ENCODE measurements at places on chromosomes 2 and 18.

DNA sequence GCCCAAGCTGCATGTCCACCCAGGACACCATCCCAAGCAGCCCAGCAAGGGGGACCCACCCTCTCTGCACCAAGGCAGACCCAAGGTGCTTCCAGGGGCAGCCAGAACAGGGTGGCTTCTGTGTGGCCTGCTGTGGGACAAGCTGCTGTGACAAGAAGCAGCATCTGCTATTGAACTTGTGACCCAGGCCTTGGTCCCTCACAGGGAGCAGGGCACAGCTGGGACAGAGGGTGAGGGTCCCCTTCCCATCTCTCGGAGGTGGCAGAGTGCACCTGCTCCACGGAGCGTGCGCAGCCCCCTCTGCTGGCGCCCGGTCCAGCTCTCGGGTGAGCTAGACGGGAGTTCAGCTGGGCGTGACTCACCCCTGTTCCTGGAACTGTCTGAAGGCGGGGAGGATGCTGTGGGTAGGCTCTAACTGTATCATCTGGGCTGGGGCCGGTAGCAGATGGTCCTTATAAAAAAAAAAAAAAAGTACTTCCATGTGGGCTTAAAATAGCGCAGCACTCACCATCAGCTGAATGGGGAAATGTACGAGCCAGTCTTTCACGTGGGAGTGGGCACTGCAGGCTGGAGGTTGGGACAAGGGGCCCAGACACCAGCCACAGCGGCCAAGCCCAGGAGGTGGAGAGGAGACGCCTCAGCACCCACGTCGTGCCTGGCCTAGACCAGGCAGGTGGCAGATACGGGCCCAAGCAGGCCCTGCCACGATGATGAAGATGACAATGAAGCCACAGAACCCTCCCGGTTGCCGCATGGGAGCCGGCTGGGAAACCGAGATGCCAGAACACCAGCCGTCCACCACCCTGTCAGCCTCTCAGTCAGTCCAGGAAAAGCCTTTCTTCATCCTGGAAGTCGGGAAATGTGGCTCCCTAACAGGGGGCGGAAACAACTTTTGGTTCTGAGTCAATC, 136.8 kb upstream of the ID2 start:
- DNase-seq: peak; percentile 94

DNA sequence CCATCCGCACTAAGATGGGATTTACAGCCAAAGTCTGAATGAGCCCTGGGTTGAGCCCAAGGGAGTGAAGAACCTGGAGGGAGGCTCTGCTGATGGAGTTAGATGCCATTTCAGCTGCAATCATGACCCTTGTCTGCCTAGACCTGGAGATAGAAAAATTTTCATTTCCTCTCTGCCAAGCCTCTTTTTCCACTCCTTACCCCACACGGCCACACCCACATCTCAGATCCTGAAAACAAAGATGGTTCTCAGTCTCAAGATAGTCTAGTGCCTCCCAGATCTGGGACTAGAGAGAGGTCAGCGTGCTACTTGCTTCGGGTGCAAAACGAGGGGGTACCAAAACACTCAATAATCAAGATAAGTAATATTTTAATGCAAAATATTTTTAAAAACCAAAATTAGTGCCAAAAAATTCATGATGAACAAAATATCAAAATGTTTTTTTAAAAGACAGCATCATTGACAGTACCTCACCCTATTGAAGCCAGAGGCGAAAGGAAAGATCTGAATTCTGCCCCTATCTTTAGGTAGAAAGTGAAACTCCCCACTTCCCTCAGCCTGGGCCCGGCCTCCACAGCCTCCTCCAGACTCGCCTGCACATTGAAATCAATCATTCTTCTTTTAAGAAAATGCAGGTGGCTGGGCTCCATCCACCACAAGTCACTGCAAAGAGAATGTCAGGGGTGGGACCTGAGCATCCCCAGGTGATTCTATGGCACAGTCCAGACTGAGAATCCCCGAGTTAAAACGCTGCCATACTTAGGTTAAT, 57.8 kb upstream of the GPR45 start:
- DNase-seq: no peak

DNA sequence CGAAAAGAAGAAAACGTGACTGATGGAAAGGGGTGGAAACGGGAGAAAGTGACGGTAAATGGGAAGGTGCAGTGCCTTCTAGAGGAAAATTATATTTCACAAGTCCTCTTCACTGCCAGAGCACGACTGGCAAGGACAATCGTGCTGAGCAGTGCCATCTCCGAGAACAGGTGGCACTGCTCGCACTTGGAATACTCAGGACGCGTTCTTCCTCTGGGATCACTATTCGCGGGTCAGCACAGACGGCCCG, 364 bp downstream of the STAT1 start:
- no peak for DNase-seq

- no peak for DNase-seq
Measured at GRCh38 chr2:181348107-181348837, 108.9 kb upstream of the ITGA4 start.

- no peak for DNase-seq
Measured at GRCh38 chr2:228841475-228841874, 429.6 kb downstream of the PID1 start.

DNA sequence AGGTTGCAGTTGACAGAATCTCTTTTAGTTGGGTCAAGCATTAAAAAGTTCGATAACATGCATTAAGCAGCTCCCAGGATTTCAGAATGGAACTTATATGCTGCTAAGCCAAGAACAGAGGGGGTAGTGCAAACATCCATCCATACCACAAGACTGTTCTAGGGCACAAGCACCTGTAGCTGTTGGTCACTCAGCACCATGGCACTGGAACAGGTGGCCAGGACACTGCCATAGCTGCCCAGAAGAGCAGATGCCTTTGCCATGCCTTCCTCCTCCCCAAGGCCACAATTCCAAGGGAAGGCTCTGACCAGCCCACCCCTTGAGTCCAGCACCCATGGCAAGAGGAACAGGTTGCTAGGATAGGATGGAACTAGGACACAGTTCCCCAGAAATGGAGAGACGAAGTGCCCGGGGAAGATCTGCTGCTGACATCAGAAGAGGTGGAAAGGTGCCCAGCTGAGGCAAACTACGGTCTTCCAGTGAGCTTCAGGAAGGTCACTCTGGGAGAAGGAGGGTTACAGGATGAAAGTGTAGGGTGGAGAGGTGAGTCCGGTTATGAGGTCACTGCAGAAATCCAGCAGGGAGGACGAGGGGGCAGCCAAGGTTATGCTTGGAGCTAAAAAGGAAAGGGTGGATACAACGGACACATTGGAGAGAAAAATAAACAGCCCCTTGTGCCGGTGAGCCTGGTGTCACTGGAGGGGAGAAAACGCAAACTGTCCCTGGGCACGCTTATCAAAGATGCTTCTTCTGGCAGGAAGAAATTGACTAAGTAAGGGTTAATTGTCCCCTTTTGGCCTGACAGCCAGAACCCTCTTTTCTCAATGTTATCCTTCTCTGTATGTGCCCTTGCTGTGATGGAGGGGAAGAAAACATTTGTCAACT, 41.9 kb downstream of the C1QL2 start:
- no peak for DNase-seq

GRCh38 chr2:138296365-138296764, 205.2 kb upstream of the SPOPL start:
- no peak for DNase-seq

DNA sequence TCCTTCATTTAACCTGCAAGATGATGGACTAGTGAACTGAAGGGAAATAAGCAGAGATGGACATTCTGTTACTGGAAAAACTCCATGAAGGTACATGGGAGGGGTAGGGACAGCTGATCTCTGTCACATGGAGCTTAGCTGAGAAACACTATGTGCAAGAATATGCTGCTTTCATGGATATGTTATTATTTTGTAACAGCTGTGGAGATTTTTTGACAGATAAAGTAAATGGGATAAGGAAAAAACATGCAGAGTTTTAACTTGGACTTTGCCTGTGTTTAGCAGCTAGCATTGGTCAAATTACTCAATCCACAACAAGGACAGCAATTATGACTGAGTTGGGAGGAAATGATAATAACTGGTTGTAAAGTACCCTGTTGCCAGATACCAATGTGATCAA, 28.7 kb upstream of the HNRNPA3 start:
- no peak for DNase-seq

DNA sequence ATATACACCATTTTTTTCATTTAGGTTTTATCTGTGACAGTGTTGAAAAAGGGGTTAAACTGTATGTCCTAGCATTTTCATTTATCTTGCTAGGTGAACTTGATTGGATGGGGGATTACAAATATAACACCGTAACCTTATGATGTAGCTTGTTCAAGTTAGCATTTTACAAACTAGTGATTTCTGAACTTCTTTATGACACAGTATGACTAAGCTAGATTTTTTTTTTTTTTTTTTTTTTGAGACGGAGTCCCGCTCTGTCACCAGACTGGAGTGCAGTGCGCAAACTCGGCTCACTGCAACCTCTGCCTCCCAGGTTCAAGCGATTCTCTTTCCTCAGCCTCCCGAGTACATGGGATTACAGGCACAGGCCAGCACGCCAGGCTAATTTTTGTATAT, 47.1 kb downstream of the KCMF1 start:
- no peak for DNase-seq

- no peak for DNase-seq
Measured at GRCh38 chr2:120656273-120656950, 79.3 kb upstream of the GLI2 start.

DNA sequence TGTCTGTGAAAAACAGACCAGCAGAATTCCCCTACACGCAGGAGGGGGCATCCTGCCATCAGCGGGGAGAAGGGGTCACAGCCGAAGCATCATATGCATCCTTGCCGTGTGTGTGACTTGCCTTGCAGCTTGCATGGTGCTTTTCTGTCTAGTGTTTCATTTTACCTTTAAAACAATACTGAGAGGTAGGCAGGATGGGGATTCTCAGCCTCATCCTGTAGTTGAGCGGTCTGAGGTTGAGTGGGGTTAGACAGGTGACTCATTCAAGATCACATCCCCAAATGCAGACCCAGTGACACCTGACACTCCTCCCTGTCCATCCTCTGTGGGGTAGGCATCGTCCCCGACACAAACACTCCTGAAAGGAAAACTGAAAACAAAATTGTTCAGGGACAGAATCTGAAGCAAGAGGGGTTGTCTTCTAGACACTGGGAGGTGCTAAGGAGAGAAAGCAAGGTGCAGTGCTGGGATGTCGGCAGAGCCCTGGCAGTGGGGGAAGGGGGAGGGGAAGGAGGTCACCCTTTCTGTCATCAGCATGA, 7.9 kb downstream of the ARL4C start:
- DNase-seq: peak; percentile 66

GRCh38 chr2:208047840-208048239, 22.5 kb upstream of the PLEKHM3 start:
- no peak for DNase-seq

DNA sequence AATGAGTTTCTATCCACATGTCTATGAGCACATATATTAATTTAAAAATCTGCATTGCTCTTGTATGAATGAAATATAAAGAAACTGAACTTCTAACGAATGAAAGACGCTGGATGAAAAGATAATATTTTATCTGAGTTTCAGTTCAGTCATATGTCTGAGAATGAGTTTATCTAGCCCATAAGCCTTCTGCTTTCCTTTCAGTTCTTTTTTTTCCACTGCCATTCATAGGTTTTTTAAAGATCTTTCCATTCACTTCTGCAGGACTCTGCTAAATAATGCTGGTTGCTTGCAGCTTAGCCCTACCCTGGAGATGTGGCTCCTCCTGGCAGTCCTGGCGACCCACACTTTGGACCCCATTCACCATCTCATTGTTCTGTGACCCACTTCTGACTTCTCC, 109.0 kb downstream of the BCL2 start:
- DNase-seq: no peak

DNA sequence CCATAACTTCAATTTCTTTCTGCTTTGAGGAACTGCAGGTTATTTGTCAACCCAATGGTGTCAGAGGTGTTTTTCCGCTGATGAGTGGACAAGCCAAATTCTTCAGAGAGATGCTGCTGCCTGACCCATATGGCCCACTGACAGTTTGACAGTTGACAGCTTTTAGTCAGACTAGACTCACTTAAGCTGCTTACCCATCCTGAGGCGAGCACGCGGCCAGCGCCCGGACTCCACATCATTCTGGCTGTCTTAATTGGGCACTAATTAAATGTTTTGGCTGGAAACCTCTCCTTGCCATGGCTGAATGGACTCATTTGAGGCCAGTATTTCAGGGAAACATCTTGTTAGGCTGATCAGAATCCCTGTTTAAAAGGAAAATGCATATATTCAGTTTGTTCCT, 316.1 kb upstream of the FANCL start:
- DNase-seq: no peak

GRCh38 chr2:143148757-143149156, 19.5 kb downstream of the ARHGAP15 start:
- no peak for DNase-seq

GRCh38 chr2:45224321-45224992, 215.2 kb upstream of the SIX2 start:
- DNase-seq: no peak

DNA sequence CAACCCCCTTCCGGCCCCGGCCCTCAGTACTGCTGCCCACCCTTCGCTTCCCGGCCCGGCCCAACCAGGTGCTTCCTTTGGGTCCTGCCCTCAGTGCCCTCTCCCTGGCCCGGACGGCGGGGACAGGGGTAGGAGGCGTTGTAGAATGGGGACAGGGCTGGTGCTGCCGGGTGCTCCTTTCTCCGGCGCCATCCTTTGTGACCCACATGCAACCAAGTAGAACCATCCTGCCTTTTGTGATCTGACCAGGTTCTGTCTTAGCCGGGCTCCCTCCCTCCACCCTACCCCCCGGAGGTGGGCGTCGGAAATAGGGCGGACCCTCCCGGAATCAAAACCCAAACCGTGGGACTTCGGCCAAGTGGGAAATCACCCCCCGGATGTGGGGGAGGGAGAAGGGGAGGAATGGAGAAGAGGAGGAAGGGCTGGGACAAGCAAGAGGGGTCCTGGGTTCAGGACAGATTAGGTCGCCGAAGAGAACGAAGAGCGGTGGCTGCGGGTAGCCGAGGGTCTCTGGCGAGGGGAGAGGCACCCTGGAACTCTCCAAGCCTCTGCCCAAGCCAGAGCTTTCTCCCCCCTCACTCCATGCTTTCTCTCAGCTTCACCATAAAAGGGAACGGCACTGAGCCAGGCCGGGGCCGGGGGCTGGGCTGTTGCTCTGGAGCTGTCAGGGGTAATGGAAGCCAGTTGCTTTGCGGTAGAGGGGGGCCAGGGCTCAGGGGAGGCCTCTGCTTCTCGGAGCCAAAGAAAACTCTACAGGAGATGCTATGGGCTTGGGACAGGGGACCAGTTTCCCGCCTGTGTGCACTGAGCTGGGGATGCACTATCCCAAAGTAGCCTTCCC, 756 bp upstream of the OST4 start:
- peak; percentile 64 for DNase-seq

GRCh38 chr2:128632501-128632800, 313.8 kb upstream of the HS6ST1 start:
- no peak for DNase-seq

DNA sequence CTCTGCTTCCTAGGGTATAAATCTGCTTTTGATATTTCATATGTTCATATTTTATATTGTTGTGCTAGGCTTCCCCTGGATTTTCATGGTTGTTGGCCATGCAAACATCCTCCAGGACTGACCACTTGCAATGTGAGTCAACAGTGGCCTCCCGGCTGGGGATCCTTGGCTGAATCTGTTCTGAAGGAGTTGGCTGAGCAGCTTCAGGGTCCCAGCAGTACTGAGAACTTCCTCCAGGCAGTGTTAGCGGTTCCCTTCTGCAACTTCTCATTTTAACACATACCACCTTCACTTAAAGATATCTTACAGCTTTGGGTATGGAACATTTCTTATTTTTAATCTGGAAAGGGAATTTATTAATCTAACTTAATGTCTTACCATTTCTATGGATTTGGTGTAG, 122.1 kb downstream of the DTNB start:
- DNase-seq: no peak
